ENCODE measurements at places on chromosomes 7 and 10.

DNA sequence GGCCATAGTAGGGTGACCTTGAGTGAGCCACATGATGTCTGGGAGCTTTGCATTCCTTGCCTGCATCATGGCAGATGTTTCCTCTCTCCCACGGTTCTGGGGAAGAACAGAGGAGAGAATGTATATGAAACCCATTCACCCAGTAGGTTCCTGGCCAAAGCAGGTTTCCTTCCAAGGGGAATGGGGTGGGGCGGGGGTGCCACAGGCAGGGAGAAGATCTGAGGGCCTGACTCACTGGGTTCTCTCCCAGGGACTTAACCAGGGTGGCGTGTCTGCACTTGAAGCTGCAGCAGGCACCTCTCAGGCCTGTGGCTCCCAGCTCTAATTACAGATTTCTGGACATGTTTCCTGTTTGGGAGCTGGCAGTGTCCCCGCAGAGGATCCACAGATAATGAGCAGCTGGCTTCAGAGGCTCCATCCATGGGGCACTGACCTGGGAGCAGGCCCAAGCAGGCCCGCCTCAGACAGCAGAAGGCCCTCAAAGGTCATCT is 50.2 kb upstream of the ZMIZ1 start:
- DNase-seq: no peak

DNA sequence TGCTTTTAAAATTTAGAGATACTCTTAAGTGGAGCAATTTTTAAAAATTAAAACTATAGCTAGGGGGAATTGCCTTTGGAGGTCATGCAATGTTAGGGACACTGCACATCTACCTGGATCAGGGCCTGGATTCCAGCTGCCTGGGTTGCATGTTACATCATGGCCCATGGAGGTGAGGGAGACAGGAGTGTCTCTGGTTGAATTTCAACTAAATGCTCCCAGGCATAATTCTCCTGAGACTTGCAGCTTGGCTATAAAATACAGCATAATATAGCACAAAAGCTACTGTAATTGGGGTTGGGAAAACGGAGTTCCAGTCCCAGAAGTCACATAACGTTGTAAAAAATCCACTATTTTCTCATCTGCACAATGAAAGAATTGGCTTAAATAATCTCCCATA is 782.5 kb downstream of the LRMDA start:
- no peak for DNase-seq

GRCh38 chr7:115008465-115009114 is 86.7 kb downstream of the MDFIC start:
- no peak for DNase-seq

GRCh38 chr7:32293833-32294232 is 196.3 kb downstream of the LSM5 start:
- DNase-seq: no peak

DNA sequence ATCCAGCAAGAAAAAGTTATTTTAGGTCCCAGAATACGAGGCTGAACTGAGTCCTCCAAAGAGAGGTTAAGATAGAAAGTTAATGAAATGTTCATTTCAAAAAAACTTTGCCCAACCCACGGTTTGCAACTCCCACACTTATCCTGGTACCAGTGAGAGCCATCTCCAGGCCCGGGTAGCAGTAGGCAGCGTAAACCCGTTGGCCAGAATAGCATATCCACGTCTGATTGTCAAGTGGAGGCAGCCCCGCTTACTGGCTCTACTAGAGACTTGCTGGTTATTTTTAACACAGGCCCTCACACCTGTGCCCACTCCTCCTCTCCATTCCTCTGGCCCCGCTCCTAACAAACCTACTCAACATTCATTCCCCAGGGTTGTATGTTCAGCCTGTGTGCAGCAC is 109.7 kb downstream of the HIP1 start:
- no peak for DNase-seq

DNA sequence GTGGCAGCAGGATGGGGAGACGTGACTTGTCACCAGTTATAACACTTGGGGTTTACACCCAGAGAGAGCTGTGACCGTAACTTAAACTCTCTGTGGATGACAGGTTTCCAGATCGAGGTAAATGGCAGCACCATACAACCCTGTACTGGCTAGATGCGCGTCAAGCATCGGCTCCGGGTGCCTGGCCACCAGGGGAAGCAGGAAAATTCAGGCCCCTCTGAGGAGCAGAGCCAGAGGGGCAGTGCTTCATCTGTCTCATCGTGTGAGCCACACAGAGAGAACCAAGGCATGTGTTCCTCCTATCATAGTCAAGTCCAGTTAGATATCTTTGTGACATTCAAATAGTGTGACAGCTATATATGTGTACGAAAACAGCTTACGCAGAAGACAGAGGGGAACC is 652.2 kb upstream of the FOXK1 start:
- no peak for DNase-seq

- DNase-seq: no peak
Measured at GRCh38 chr10:88309365-88309764, 273.8 kb downstream of the RNLS start.

DNA sequence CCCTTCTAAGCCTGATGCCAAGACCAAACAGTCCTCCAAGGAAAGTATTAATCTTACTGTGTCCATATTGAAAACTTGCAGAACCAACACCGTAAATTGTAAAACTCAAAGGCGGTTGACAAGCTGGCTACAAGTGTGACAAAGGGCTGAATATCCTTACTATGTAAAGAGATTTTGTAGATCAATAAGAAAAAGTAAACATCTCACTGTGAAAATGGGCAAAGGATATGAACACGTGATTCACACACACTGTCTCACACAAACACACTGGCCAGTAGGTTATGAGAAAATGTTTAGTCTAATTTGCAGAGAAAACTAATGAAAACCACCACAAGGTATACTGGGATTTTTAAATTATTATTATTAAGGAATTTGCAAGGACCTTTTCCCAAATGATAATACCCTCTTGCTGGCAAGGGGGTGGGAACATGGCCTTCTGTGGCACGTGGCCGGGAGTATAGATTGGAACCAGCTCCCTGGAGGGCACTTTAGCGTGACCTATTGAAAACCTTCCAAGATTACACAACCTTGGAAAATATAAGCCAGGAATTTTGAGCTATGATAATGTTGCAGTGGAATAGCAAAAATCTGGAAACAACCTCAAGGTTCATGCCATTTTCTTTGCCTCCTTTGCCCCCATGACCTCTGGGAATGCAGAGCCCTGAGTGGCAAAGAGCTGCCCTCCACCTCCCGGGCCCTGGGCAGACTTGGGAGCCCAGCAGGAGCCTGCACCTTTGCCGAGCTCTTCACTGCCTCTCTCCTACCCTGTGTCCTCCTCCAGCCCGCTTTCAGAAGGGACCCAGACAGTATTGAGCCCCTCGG is 26.2 kb upstream of the SLC29A3 start:
- DNase-seq: no peak

GRCh38 chr7:116779216-116779615 is 83.2 kb upstream of the CAPZA2 start:
- no peak for DNase-seq

DNA sequence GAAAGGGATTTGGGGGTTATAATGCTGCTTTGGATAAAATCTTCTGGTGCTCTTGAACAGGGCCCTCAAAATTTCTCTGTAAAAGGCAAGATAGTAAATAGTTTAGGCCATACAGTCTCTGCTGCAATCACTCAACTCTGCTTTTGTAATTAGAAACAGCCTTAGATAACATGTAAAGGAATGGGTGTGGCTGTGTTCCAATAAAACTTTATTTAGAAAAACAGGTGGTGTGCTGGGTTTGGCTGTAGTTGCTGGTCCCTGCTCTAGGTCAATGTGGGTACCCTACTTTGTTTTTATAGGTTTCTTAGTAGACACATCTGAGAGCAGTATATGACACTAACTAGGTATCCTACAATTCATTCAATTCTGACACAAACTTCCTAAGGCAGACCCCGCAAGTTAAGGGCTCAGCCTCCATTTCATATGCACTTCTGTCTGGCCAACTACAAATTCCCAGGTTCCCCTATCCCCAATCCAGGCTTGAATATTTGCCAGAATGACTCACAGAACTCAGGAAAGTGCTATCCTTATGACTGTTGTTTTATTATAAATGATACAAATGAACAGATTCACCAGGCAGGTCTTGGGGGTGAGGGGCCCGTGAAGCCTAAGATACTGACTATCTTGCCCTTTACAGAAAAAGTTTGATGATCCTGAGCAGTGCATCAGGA is 349.9 kb downstream of the RPS24 start:
- no peak for DNase-seq

DNA sequence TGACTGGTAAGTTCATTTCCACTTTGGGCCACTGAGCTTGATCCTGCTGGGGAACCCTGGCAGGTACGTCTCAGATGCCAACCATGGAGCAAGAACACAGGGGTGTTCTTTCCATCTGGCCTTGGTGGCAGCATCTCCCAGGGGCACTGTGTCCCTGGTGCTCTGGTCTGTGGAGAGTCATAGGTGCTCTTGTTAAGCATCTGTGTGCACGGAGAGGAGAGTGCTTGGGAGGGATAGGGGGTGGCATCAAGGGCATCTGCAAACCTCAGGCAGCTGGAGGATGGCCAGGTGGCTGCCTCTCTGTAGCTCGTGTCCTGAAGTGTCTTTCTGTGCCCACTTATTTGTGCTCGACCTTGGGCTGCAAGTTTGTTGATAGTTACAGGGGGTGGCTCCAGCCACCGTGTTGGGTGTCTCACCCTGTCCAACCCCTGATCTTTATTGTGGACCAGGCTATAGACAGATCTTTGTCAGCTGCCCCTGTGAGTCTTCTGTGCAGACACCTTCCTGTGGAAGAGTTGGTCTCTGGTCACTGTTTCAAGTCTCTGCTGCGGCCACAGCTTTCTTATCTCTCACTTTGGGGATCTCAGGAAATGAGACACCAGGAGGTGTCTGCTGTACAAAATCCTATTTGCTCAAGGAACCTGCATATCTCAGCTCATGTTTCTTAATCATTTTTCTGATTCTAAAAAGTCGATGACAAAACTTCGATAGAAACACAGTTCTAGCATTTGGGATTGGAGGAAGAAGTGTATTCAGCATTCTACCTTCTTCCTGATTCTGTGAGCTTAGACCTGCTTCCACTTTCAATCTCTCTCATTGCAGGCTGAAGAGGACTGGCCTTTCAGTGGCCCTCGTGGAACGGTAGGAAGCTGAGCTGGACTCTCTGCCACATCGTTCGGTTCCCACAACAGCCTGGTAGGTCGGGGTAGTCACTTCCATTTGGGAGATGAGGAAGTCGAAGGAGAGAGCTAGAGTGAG is 17.2 kb upstream of the GIMAP8 start:
- DNase-seq: no peak

- DNase-seq: no peak
Measured at GRCh38 chr7:125154930-125155329, 225.3 kb upstream of the POT1 start.

GRCh38 chr10:126115886-126116285 is 219.5 kb downstream of the FANK1 start:
- no peak for DNase-seq

GRCh38 chr10:53840653-53841052 is 960.4 kb downstream of the PCDH15 start:
- no peak for DNase-seq

GRCh38 chr7:265998-266850 is 23.7 kb upstream of the FOXL3 start:
- no peak for DNase-seq

GRCh38 chr7:24713850-24714675 is 43.2 kb downstream of the GSDME start:
- no peak for DNase-seq

DNA sequence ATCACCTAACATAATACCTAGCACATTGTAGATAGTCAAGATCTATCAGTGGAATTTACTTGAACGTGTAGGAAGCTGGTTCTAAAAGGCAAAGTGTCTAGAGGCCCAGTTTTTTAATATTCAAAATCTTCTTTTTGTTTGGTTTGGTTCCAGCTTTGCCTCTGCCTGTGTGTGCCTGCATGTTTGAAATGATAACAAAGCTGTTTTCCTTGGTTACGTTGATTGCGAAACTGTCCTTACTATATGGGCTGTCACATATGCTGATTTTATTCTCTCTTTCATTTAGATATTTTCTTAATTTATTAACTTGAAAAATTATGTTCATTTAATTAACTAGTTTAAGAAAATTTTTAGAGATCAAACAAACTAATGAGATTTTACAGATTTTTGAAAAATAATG is 237.3 kb downstream of the SEMA3A start:
- no peak for DNase-seq

GRCh38 chr7:108091461-108091831 is 38.7 kb downstream of the LAMB4 start:
- DNase-seq: no peak

- DNase-seq: no peak
Measured at GRCh38 chr10:36057180-36057579, 415.1 kb upstream of the FZD8 start.

DNA sequence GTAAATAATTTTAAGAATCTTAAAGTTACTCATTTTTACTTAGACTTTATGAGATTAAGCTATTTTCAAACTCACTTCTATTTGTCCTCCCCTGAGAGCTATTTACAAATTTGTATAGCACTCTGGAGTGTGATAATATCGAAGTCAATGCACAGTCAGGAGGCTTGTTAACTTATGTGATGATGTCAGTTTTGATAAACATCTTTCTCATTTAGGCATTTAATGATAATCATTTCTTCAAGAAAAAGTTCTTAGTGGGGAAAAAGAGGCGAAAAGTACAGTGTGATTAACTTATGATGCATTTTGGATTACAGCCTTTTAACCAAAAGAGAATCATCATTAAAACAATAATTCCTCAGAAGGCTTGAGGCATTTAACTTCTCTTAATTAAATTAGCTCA is 468.6 kb downstream of the AUTS2 start:
- DNase-seq: no peak

GRCh38 chr10:107059872-107060271 is 104.6 kb downstream of the SORCS1 start:
- DNase-seq: no peak

DNA sequence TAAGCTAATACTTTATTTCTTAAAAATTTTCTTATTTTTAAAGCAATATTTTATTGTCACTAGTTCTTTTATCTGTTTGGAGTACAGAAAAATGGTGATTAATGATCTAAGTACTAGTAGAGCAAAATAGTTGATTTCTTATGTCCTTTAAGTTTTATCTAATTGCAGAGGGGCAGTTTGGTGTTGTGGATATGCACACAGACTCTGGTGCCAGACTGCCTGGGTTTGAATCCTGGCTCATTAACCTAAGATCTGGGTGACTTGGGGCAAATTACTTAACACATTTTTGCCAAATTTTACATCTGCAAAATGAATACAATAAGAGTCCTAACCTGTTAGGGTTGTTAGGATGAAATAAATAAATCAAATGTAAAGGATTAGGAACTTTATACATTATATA is 10.7 kb upstream of the PRPS1L1 start:
- DNase-seq: no peak

GRCh38 chr7:20153999-20154398 is 63.2 kb downstream of the MACC1 start:
- no peak for DNase-seq
